ENCODE measurements at places on chromosomes 13 and 19. TPM values are rescaled to one million over a fixed set of nuclear protein-coding genes. Genes with fewer than 3 reads are reported as not detected.

VAV1 gene
- total RNA-seq: 4.2 TPM

KIR3DL1 gene
- not detected for total RNA-seq

SPACA4 gene
- not detected for total RNA-seq

BEST2 gene
- not detected for total RNA-seq

- H3K36me3 ChIP-seq: no peaks in the 10 kb centered on the region
- H3K4me1 ChIP-seq: no peaks in the 10 kb centered on the region
- peak; percentile 58 for DNase-seq
These were observed 866 bp upstream of the ZSWIM4 start for GRCh38 chr19:13794398-13794756.

DNA sequence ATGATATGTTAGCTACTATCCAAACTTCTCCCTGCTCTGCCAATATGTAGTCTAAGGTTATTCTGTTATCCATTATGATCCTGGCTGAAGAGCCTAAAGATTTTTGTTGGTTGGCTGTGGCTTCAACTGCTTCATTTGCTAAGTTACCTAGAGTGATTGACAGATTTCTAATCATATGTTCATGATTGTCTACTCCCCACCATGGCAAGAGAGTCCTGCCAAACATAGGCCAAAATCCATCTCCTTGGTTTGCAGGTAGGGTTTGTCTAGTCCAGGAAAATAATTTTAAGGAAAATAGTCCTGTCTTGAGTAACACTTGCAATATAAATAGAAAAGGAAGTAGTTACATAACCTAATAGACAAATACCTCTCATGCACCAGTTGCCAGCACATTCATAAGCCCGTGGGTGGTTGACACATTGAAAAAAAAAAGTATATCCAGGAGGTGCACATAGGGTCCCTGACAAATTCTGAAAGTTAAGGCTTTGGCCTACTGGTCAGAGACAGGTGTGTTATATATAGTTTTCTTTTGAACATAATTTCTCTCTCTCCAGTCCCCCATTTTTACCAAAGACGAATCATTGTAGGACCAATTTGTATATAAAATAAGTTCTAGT, 5.4 kb upstream of the CBY2 start:
- no peaks in the 10 kb centered on the region for H3K4me1 ChIP-seq
- no peak for DNase-seq
- H3K27me3 ChIP-seq: no peaks in the 10 kb centered on the region
- H3K36me3 ChIP-seq: no peaks in the 10 kb centered on the region
- no peak overlapping the region for H3K4me3 ChIP-seq

GRCh38 chr19:6220385-6221191, 59.2 kb downstream of the MLLT1 start:
- DNase-seq: peak; percentile 66
- H3K36me3 ChIP-seq: peaks cover 67% of the 10 kb centered on the region
- H3K27ac ChIP-seq: no peak overlapping the region
- no peak overlapping the region for H3K4me3 ChIP-seq
- H3K4me1 ChIP-seq: peaks cover 41% of the 10 kb centered on the region

DNA sequence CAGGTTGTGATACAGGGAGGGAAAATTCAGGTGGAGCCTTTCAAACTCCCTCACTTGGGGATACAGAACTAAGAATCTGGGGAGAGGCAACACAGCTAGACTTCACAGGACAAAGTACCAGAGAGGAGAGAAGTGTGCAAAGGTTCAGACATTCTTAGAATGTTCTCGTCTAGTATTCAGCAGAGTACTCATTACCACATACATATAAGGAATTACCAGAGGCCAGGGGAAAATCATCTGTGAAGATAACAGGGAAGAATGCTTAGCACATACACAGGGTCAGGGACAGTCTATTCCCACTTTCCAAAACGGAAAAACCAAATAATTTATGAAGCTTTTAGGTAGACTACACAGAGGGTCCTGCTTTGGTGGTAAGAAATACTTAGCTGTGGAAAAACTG, 58.1 kb downstream of the TRPC4 start:
- no peak overlapping the region for H3K27ac ChIP-seq
- no peaks in the 10 kb centered on the region for H3K27me3 ChIP-seq
- no peak for DNase-seq
- H3K4me1 ChIP-seq: no peaks in the 10 kb centered on the region
- no peaks in the 10 kb centered on the region for H3K36me3 ChIP-seq

- H3K27me3 ChIP-seq: no peaks in the 10 kb centered on the region
- no peaks in the 10 kb centered on the region for H3K36me3 ChIP-seq
- H3K27ac ChIP-seq: no peak overlapping the region
- no peak overlapping the region for H3K4me3 ChIP-seq
- H3K4me1 ChIP-seq: peaks cover 4% of the 10 kb centered on the region
These were observed 6.8 kb downstream of the WDFY2 start for GRCh38 chr13:51590971-51591627.

- no peaks in the 10 kb centered on the region for H3K36me3 ChIP-seq
- H3K27me3 ChIP-seq: no peaks in the 10 kb centered on the region
- no peak overlapping the region for H3K27ac ChIP-seq
- peaks cover 9% of the 10 kb centered on the region for H3K4me1 ChIP-seq
- H3K4me3 ChIP-seq: peak overlapping the region; percentile 41
These were observed 6.9 kb downstream of the IL4I1 start for GRCh38 chr19:49889687-49890348.

DNA sequence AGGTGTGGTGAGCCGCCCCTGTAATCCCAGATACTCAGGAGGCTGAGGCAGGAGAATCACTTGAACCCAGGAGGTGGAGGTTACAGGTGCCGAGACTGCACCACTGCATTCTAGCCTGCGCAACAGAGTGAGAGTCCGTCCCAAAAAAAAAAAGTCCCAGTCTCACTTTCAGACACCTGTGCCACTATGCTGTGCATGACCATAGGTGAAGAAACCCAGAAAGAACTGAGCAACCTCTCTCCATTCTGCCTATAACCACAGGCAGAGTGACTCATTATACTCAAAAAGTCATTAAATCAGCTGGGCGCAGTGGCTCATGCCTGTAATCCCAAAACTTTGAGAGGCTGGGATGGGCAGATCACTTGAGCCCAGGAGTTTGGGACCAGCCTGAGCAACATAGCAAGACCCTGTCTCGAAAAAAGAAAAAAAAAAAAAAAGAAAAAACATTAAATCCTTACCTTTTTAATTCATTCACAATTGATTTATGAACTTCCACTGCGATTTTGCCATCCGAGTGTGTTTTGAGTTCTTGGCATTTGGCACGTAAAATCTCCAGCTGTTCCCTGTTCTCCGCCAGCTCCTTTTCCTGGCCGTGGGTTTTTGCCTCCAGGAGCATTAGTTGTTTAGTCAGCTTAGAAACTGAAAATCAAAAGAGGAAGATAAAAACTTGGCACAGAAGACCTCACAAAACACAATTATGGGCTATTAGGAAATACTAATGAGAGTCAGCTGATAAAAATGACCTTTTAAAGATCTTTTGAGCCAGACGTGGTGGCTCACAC, 45.5 kb upstream of the SLC7A9 start:
- H3K4me1 ChIP-seq: no peaks in the 10 kb centered on the region
- H3K27me3 ChIP-seq: no peaks in the 10 kb centered on the region
- DNase-seq: no peak
- H3K4me3 ChIP-seq: no peak overlapping the region
- H3K36me3 ChIP-seq: no peaks in the 10 kb centered on the region
- H3K27ac ChIP-seq: no peak overlapping the region

- DNase-seq: no peak
- H3K36me3 ChIP-seq: no peaks in the 10 kb centered on the region
- H3K4me1 ChIP-seq: no peaks in the 10 kb centered on the region
- H3K4me3 ChIP-seq: no peak within 1 kb of the TSS
These were observed at the start of gene IZUMO2 for GRCh38 chr19:50162988-50163387. TSS of gene IZUMO2 (minus strand) at chr19:50163281. CDS start at chr19:50163194, 87 bp downstream.

- H3K27me3 ChIP-seq: peaks cover 48% of the 10 kb centered on the region
- no peak overlapping the region for H3K27ac ChIP-seq
- no peak for DNase-seq
- no peak overlapping the region for H3K4me3 ChIP-seq
- H3K4me1 ChIP-seq: peaks cover 17% of the 10 kb centered on the region
- no peaks in the 10 kb centered on the region for H3K36me3 ChIP-seq
These were observed 3.6 kb downstream of the GPR12 start for GRCh38 chr13:26756961-26757360.

GRCh38 chr13:97627566-97627965, 193.6 kb downstream of the RAP2A start:
- H3K36me3 ChIP-seq: no peaks in the 10 kb centered on the region
- H3K4me1 ChIP-seq: peaks cover 7% of the 10 kb centered on the region
- no peak overlapping the region for H3K4me3 ChIP-seq
- DNase-seq: no peak
- no peaks in the 10 kb centered on the region for H3K27me3 ChIP-seq

DNA sequence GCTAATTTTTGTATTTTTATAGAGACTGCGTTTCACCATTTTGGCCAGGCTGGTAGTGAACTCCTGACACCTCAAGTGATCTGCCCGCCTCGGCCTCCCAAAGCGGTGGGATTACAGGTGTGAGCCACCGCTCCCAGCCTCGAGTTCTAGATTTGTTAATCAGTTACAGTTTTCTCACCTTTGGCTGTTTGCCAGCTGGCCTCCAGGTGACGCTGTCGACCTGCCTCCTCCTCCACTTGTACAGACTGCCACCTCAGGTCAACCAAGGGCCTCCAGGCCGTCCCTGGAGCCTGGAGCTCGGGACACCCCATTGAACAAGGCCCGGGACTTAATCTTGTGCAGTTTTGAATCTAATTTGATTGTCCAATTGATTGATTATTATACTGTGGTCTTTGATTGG, 45.5 kb downstream of the IER2 start:
- H3K27me3 ChIP-seq: no peaks in the 10 kb centered on the region
- DNase-seq: no peak
- H3K4me1 ChIP-seq: no peaks in the 10 kb centered on the region

DNA sequence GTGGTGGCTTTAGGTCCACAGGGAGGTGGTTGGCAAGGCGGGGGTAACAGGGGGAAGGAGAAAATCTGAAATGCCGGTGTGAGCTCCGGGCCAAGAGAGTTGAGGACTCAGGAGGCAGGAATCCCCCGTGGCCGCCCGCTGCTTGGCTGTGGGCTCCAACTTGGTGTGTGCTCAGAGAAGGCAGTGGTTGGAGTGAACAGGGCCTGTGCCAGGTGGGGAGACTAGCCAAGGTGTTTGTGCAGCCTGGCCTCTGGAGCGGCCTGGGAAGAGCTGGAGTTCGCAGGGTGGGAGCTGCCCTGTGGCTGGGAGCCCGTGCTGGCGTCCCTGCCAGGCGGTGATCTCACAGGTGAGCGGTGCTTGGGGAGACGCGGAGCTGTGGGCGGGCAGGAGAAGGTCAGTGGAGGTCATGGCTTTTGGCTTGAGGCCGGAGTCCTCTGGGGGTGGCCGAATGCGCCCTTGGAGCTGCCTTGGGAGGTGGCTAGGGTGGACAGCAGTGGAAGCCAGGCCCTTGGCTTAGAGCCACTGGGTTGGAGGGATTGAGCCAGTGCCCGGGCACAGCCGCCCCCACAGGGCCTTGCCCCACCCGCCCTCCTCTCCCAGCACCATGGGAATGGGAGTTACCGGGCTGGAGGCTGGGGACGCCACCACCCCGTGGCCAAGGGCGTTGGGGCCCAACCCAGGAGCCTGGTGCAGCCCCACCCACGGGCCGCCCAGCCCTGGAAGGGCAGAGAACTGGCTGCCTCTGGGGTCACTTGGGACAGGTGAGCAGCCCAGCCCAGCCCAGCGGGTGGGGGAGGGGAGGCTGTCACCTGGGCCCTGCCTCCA, 7.1 kb upstream of the CIRBP start:
- peak overlapping the region; percentile 55 for H3K4me3 ChIP-seq
- H3K27me3 ChIP-seq: no peaks in the 10 kb centered on the region
- no peak for DNase-seq
- peak overlapping the region; percentile 93 for H3K27ac ChIP-seq
- H3K4me1 ChIP-seq: peaks cover 78% of the 10 kb centered on the region
- H3K36me3 ChIP-seq: no peaks in the 10 kb centered on the region

DNA sequence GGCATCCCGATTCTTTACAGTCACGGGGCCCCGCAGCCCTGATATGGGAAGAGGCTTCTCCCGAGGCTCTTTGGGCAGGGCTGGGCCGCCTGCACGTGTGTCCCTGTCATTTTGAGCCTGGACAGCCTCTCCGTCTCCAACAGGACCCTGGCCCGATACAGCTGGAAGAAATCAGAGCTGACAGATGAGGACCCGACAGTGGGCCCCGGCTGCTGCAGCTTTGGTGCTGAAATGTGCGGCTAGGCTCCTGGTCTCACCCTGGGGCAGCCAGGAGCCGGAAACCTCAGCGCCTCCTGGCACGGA, 3.2 kb downstream of the PIAS4 start:
- no peak overlapping the region for H3K4me3 ChIP-seq
- DNase-seq: no peak
- peaks cover 80% of the 10 kb centered on the region for H3K4me1 ChIP-seq
- H3K36me3 ChIP-seq: peaks cover 12% of the 10 kb centered on the region
- peak overlapping the region; percentile 89 for H3K27ac ChIP-seq
- no peaks in the 10 kb centered on the region for H3K27me3 ChIP-seq

DNA sequence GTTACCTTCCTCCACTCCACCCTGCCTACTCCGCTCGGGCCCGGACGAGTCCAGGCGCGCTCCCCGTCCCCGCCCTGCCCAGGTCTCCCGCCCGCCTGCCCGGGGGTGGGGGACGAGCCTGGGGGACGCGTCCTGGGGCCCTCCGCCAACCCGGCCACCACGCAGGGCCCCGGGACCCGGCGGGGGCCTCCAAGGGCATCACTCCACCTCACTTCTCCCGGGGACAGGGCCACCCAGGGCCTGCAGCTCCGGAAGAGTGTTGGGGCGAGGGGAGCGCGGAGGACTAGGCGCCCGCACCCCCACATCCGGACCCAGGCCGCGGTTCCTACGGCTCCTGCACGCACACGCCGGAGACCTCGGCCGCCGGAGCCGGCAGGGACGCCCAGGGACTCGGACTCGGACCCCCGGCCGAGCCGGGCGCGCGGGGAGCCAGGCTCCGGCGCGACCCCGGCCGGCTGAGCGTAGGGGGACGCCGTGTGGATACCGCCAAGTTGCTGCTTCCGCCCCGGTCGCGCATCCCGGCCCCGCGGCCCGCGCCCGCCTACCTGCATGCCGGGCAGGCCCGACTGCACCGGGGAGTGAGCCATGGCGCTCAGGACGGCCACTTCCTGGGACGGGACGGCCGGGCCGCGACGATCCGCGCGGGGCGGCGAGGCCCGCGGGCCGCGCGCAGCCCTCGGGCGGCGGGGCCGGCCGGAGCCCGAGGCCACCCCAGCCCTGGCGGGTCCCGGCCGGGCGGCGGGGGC, 534 bp downstream of the STK24 start:
- no peak for DNase-seq
- peaks cover 38% of the 10 kb centered on the region for H3K4me1 ChIP-seq
- peak overlapping the region; percentile 98 for H3K27ac ChIP-seq
- H3K27me3 ChIP-seq: no peaks in the 10 kb centered on the region
- H3K4me3 ChIP-seq: peak overlapping the region; percentile 98
- H3K36me3 ChIP-seq: no peaks in the 10 kb centered on the region

DNA sequence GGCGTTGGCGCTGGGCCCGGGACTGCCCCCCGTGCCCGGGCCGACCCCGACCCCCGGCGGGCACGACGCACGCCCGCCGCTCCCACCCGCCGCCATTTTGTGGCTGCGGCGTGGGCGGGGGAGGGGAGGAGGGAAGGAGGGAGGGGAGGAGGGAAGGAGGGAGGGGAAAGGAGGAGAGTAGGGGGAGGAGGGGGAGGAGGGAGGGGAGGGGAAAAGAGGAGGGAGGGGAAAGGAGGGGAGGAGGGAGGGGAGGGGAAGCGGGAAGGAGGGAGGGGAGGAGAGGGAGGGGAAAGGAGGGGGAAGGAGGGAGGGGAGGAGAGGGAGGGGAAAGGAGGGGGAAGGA, at the start of gene BTBD2:
Gene BTBD2, minus strand, starts transcription at position 107 of the 343 bp plus-strand sequence. Its CDS starts 11 bp downstream, at position 96.
- H3K4me1 ChIP-seq: no peaks in the 10 kb centered on the region
- DNase-seq: no peak
- H3K4me3 ChIP-seq: peak within 1 kb of the TSS; percentile 63
- H3K27me3 ChIP-seq: no peaks in the 10 kb centered on the region

All from tibial nerve (tissue), 4 donors.